ENCODE measurements at places on chromosomes 1 and 21. TPM values are rescaled to one million over a fixed set of nuclear protein-coding genes. Genes with fewer than 3 reads are reported as not detected.
A peak's percentile ranks its signal among the peaks of the same experiment; 100 is the strongest.

The SMIM11 gene
- 2.5 TPM for total RNA-seq

The LIPI gene
- not detected for total RNA-seq

The OXCT2 gene
- total RNA-seq: 0.32 TPM

- H3K4me3 ChIP-seq: peak overlapping the region; percentile 84
- peaks cover 35% of the 10 kb centered on the region for H3K4me1 ChIP-seq
- no peaks in the 10 kb centered on the region for H3K27me3 ChIP-seq
- no peak for DNase-seq
- peak overlapping the region; percentile 80 for H3K27ac ChIP-seq
These were observed 1.5 kb downstream of the TMEM201 start for GRCh38 chr1:9590201-9590600.

- H3K36me3 ChIP-seq: peaks cover 4% of the 10 kb centered on the region
- peak overlapping the region; percentile 52 for H3K4me3 ChIP-seq
These were observed 32.0 kb downstream of the RSPH1 start for GRCh38 chr21:42463861-42464515.

- H3K4me1 ChIP-seq: no peaks in the 10 kb centered on the region
- no peak for DNase-seq
- H3K27ac ChIP-seq: no peak overlapping the region
- no peaks in the 10 kb centered on the region for H3K36me3 ChIP-seq
- no peak overlapping the region for H3K4me3 ChIP-seq
These were observed 30.2 kb upstream of the NEK2 start for GRCh38 chr1:211705467-211706091.

DNA sequence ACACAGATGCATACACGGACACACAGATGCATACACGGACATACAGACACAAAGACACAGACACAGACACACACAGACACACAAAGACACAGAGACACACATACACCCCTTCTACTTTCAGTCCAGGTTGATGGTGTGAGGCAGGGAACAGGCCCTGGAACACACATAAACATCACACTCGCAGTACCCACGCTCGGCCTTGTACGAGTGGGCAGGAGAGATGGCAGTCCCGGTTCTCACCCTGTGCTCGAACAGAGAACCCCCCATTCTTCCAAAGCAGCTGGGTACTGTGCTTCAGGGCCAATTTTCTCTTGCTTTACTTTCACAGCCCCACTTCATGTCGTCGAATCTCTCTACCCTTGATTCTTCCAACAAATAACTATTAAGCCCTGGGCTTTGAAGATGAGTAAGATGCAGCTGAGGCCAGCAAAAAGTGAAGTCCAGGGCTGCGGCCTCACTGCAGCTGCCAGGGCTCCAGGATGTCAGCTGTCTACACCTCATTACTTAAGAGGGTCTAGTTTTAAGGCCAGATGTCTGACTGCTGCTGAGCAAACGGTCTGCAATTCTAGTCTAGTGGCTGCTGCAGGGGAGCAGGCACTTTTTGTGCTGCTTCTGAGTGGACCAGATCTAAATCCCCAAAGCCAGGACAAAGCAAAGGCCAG, 90.1 kb downstream of the PGBD5 start:
- H3K27me3 ChIP-seq: peaks cover 8% of the 10 kb centered on the region
- no peak for DNase-seq
- H3K4me3 ChIP-seq: no peak overlapping the region
- no peak overlapping the region for H3K27ac ChIP-seq
- H3K36me3 ChIP-seq: no peaks in the 10 kb centered on the region

GRCh38 chr1:27941671-27942540, 7.1 kb downstream of the SMPDL3B start:
- no peak overlapping the region for H3K4me3 ChIP-seq
- H3K27ac ChIP-seq: peak overlapping the region; percentile 7
- no peaks in the 10 kb centered on the region for H3K36me3 ChIP-seq
- no peaks in the 10 kb centered on the region for H3K27me3 ChIP-seq
- no peak for DNase-seq

- H3K27ac ChIP-seq: no peak overlapping the region
- no peak for DNase-seq
- no peaks in the 10 kb centered on the region for H3K36me3 ChIP-seq
- peaks cover 14% of the 10 kb centered on the region for H3K27me3 ChIP-seq
- no peaks in the 10 kb centered on the region for H3K4me1 ChIP-seq
These were observed 5.0 kb downstream of the ABCA4 start for GRCh38 chr1:94115900-94116436.

GRCh38 chr1:54968551-54968950, 11.9 kb upstream of the TMEM61 start:
- H3K4me1 ChIP-seq: peaks cover 10% of the 10 kb centered on the region
- no peak overlapping the region for H3K27ac ChIP-seq
- DNase-seq: no peak

DNA sequence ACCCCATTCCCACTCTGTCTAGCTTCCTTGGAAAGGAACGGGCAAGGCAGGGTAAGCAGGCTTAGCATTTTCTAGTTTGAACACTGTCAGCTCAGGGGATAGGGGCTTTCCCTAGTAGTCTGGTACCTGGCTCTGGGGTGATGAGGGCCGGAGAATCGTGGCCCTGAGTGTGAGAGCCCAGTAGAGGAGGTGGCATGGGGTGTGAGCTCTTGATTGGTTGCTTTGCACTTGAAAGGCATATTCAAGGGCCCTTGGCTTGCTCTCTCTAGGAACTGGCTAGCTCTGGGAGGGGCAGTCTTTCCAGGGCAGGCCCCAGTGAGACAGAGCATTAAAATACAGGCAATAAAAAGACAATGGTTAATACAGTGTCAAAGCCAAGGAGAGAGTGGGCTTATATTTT, 10.8 kb upstream of the EXTL1 start:
- peaks cover 12% of the 10 kb centered on the region for H3K27me3 ChIP-seq
- no peaks in the 10 kb centered on the region for H3K36me3 ChIP-seq
- no peaks in the 10 kb centered on the region for H3K4me1 ChIP-seq
- H3K4me3 ChIP-seq: no peak overlapping the region

- DNase-seq: peak; percentile 42
- peaks cover 11% of the 10 kb centered on the region for H3K4me1 ChIP-seq
- H3K4me3 ChIP-seq: no peak overlapping the region
- no peak overlapping the region for H3K27ac ChIP-seq
- H3K27me3 ChIP-seq: peaks cover 8% of the 10 kb centered on the region
These were observed 4.1 kb upstream of the AHCYL1 start for GRCh38 chr1:109980324-109981003.

DNA sequence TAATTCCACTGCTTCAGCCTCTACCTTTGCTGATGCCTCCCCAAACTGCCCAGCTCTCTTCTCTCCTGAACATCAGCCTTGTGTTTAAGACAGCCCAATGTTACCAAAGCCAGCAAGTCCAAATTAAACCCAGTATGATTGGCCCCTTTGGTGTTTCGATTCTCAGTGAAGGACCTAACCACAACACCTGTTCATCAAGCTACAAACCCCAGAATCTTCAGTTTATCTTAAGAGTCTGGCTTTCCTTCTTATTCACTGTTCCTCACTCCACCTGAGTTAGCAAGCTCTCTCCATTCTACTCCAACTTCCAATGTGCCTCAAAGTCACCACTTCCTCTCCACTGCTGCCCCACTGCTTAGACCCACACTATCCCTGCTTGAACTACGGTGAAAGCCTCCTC, 25.5 kb upstream of the ITPKB start:
- peaks cover 7% of the 10 kb centered on the region for H3K27me3 ChIP-seq
- no peak for DNase-seq
- peak overlapping the region; percentile 7 for H3K27ac ChIP-seq
- H3K4me1 ChIP-seq: peaks cover 20% of the 10 kb centered on the region
- H3K4me3 ChIP-seq: no peak overlapping the region

DNA sequence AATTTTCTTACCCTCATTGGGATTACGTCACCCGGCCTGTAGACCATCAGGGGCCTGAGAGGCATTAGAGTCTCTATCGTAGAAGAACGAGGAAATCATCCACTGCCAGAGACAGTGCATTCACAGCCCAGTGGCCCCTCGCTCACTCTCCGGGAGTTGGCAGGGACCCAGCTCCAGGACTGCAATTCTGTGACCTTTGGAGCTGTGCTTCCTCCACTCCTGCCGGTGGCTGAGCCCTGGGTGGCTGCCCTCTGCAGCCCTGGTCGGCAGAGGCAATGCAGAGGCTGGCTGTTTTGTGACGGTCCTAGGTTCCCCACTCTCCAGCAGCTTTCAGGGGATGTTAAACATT, 12.7 kb downstream of the SLC37A1 start:
- H3K36me3 ChIP-seq: peaks cover 52% of the 10 kb centered on the region
- peaks cover 55% of the 10 kb centered on the region for H3K4me1 ChIP-seq
- no peak for DNase-seq

DNA sequence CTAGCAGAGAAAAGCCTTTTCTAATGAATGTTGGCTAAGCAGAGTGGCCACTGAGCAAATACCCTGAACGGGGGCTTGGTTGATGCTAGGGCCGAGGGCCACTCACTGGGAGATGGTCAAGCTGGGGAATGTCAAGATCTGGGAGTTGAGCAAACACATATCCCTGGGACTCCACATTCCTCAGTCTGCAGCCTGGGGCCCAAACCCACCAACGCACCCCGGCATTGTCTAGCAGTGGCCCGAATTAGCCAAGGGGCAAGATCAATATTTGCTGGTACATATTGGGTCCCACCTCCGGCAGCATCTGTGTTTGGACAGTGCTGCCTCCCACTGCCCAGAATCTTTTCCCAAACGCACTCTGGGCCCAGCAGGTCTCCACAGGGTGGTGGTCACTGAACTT, 144.1 kb downstream of the TRABD2B start:
- no peak overlapping the region for H3K27ac ChIP-seq
- peaks cover 8% of the 10 kb centered on the region for H3K27me3 ChIP-seq
- no peaks in the 10 kb centered on the region for H3K4me1 ChIP-seq
- no peaks in the 10 kb centered on the region for H3K36me3 ChIP-seq
- H3K4me3 ChIP-seq: no peak overlapping the region
- no peak for DNase-seq

- DNase-seq: no peak
- peaks cover 23% of the 10 kb centered on the region for H3K27me3 ChIP-seq
- H3K4me1 ChIP-seq: peaks cover 53% of the 10 kb centered on the region
- no peaks in the 10 kb centered on the region for H3K36me3 ChIP-seq
- no peak overlapping the region for H3K4me3 ChIP-seq
These were observed 8.6 kb upstream of the EPHA2 start for GRCh38 chr1:16164213-16165072.

Data from activated CD8-positive, alpha-beta T cell treated with anti-CD3 and anti-CD28 coated beads, Interleukin-2, amount 10 ng/mL, durations not matched to agents 7 days and 5 days (primary cell).